Fibroblast of villous mesenchyme (primary cell): ENCODE measurements at places on chromosomes 13 and 19.

DNA sequence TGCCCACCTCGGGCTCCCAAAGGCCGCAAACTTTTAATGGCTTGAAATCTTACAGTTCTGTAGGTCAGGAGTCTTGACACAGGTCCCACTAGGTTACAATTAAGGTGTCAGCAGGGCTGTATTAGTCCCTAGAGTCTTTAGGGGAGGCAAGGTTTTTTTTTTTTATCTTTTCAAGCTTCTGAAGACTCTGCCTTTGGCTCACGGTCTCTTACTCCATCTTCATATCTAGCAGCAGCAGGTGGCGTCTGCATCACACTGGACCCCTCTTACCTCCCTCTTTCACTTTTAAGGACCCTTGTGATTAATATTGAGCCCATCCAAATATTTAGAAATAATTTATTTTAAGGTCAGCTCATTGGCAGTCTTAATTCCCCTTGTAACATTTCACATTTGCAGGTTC is 11.6 kb downstream of the MIR17HG start:
- DNase-seq, result no peak

DNA sequence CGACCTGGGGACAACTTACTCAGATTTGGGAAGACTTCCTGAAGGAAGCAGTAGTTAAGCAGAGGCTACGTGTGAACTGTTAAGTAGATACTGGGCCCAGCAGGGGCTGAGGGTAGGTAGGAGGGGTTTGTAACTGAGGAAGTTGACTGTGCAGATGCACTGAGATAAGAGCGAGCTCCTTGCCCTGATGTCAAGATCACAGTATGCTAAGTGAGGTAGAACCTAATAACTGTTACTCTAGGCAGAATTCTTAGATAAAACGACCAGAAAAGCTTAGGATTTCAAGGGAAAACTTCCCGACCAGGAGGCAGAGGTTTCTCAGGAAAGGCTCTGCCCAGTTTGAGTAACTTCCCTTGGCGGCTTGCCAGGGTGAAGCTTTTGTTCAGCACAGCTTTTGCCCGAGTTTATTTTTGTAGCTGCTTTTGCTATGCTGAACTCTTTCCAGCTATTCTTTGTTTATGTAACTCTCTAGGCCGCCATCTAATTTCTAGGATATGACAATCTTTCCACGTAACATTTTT is 632.1 kb downstream of the DIAPH3 start:
- DNase-seq, result peak; percentile 65

DNA sequence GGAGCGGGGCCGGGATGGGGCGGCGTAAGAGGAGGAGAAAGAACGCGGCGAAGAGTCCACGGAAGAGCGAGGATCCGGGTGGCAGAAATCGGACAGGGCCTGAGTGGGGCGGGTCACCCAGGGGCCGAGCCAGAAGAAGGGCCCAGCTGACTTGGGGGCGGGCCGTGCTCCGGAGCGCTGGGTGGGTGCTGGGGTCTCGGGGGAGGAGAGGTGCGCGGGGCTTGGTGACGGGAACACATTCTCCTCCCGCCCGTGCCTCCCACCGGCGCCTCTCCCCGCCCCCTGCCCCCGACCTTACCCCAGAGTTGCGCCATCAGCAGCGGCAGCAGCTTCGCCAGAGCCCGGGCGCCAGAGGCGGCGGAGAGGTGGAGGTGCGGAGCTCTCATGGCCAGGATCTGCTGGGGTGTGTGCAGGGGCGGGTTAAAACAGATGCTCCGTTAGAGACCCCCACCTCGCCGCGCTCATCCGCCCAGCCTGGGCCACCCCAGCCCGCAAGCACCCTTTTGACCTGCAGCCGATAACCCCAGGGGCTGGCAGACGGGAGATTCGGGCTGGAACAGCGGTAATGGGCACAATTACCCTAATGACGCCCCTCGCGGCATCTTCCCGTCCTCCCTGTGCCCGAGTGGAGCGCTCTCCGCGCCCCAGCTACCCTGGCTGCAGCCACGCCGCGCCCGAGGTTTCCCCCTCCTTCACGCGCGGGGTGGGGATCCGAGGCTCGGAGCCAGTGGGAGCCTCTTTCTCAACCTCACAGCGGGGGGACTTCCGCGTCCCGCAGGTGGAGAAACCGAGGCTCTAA is 565 bp downstream of the KLK10 start:
- no peak for DNase-seq

DNA sequence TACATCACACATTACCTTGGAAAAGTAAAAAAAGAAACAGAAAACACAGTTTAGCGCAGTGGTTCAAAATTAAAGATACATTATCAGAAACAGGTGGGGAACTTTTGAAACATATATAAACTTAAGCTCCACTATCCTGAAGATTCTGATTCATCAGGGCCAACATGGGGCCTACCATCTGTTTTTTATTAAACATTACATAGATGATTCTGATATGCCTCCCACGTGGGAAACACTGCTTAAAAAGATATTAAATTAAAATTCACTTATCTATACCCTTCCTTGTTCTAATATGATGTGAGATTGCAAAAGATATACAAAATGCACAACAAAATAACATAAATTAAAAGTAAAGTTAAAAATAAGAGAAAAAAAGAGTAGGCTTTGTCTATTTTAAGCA is 125.0 kb downstream of the VWA8 start:
- DNase-seq, result peak; percentile 69

DNA sequence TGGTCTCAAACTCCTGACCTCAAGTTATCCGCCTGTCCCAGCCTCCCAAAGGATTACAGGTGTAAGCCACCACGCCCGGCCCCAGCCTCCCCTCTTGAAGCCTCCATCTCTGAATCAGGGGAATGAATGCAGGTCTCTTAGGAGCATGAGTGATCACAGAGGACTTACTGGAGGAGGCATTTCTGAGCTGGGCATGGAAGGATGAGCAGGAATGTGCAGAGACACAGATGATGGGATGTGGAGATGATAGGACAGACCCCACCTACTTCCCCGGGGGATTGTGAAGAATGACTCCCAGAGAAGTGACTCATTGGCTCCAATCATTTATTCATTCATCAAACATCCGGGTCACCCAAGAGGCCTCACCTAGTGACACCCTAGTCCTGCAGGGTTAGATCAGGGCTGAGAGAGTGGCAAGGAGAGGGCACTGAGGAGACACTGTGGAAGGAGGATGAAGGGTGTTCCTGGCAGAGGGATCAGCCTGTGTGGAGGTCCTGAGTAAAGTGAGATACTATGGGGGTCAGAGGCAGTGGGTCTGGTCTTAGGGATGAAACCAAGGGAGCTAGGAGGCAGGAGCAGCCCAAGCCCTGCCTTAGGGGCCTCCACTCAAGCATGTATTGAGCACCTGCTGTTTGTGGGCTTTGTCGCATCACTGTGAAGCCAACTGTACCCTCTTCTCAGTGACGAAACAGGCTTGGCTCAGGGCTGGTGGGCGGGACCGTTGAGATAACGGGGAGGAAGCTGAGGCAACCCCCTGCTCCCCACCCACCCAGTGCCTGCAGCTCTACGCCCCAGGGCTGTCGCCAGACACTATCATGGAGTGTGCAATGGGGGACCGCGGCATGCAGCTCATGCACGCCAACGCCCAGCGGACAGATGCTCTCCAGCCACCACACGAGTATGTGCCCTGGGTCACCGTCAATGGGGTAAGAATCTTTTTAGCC is 3.0 kb downstream of the IFI30 start:
- no peak for DNase-seq

DNA sequence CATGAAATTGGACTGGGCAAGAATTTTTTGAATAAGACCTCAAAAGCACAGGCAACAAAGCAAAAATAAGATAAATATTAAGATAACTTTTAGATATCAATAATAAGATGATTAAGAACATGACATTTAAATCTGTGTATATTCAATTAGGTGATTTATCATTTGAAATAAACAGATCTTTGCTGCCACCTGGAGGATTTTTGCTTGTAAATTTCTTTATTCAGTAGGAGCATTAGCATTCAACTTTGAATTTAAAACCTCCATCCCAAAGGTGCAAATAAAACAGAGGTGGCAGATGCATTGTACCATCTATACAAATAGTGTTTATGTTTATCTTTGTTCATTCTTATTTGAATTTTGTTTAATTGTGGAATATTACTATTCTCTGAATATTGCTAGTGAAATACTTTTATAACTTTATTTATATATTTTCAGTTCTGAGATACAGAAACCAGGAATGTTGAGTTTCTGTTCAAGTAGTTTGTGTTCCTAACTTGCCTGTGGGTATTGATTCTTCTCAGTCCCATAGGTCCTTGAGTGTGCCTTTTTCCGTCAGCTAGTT is 20.9 kb downstream of the COG6 start:
- peak; percentile 58 for DNase-seq

DNA sequence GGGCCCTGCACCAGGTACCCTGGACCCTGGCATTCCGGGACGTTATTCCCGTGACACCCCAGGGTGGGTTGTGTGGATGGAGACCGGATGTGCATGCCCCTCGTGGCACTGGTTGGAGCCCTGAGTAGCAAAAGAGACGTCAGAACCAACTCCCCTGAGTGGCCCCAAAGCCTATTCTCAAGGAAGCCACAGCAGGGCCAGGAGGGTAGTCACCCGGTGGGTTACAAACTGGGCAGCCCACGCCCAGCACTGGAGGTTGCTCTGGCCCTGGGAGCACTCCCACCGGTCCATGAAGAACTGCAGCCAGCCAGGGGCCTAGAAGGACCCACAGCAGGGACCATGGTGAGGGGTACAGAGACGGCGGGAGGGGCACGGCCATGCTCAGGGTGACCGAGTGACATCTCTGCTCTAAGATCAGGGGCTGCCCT is 7.5 kb downstream of the KLF16 start:
- DNase-seq, result no peak

- no peak for DNase-seq
Observed at GRCh38 chr13:113791226-113791625, 32.2 kb downstream of the TMEM255B start.

DNA sequence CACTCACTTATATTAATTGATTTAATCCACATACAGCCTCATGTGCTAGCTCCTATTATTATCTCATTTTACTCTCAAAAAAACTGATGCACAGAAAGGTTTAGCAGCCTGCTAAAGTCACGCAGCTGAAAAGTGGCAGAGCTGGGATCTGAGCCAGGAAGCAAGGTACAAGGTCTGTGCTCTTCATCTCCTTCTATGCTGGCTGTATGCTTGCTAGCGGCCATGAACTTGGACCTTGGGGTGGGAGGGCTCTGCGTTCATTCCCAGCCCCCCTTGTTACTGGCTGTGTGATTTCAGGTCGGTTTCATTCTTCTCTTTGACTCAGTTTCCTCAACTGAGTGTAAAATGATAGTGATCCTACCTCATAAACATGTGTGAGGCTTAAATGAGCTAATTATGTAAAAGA is 69.8 kb downstream of the ALOX5AP start:
- DNase-seq, result no peak

- DNase-seq, result peak; percentile 59
Observed at GRCh38 chr13:42181381-42181953, 90.5 kb upstream of the AKAP11 start.

DNA sequence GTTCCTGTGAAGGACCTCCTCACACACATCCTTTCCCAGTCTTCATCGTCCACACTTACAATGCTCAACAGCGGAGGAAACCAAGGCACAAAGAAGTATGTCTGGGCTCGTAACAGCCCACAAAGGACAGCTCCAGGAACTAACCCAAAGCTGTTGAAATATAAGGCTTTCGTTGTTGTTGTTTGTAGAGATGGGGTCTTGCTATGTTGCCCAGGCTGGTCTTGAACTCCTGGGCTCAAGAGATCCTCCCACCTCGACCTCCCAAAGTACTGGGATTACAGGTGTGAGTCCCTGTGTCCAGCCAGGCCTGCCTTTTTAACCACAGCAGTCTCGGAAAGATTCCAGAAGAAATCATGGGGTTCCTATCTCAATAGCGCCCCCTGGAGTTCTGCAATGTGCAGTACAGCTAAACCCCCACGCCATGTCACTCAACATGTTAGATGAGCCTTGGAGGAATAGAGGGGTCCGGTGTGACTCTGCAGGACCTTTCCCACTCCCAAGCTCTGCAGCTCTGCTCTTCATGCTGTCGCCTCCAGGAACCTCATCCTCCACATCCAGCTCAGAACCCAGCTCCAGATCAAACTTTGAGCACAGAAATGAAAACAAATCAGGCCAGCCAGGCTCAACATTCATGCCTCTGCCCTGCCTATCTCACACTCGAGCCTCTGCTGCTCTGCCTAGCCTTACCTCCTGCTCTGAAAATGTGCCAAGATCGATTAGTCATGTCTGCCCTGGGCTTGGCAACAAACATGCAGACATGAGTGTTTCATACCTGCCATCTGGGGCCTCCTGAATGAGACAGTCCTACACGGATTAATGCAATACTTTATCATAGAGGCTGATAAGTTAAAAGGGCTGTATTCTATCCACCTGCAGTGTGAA is 7.5 kb downstream of the PLA2G4C start:
- peak; percentile 48 for DNase-seq

DNA sequence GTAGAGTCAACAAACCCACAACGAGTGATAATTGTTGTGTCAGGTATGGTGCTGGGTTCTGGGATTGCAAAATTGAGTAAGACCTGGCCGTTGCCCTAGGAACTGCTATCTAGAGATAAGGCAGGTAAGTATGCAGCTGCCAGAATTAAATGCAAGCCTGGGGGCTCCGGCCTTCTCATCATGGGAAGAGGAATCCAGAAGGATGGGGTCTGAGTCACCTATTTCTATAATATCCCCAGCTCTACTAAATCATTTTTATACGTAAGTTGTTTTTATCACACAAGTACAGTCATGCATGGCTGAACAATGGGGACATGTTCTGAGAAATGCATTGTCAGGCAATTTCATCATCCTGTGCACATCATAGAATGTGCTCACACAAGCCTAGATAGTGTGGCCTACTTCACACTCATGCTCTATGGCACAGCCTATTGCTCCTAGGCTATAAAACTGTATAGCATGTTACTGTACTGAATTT is 203.0 kb downstream of the KLF5 start:
- no peak for DNase-seq

DNA sequence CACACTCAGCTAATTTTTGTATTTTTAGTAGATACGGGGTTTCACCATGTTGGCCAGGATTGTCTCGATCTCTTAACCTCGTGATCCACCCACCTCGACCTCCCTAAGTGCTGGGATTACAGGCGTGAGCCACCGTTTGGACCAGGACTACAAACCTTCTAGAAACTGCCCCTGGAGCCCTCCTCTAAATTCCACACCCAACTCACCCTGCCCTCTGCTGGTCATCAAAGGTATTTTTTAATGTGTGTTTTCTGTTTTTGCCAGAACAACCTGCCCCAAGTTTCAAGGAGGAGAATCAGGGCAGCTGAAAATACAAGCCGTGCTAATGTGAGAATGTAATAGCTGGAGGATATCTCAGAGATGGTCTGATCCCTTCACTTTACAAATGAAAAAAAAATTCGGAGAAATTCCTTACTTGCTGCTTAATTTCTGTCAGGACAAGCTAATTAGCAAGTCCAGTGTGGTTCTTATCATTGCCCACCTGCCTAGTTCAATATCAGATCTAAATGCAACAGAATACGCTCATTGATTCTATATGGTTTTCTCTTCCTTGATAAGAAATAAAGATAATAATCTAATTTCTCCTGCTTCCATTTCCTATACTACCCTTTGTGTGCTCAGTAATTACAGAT is 4.1 kb downstream of the ATP8A2 start:
- DNase-seq, result peak; percentile 57

GRCh38 chr19:18725841-18726770 is 42.6 kb downstream of the CRTC1 start:
- peak; percentile 41 for DNase-seq

GRCh38 chr13:79992111-79992510 is 348.8 kb downstream of the SPRY2 start:
- DNase-seq, result no peak

GRCh38 chr19:47680858-47681332 is 32.3 kb upstream of the EHD2 start:
- DNase-seq, result no peak
